ACHN (cell line): ENCODE measurements at places on chromosomes 7 and 10.

DNA sequence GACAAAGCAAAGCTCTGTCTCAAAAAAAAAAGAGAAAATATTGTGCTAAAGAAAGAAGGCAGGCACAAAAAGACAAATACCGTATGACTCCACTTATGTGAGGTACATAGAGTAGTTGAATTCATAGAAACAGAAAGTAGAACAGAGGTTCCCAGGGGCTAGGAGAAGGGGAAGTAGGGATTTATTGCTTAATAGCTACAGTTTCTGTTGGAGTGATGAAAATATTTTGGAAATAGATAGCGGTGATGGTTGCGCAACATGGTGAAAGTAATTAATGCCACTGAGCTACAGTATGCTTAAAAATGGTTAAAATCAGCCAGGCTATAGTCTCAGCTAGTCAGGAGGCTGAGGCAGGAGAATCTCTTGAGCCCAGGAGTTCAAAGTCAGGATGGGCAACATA lies 18.5 kb upstream of the NPFFR1 start:
- no peak for DNase-seq

DNA sequence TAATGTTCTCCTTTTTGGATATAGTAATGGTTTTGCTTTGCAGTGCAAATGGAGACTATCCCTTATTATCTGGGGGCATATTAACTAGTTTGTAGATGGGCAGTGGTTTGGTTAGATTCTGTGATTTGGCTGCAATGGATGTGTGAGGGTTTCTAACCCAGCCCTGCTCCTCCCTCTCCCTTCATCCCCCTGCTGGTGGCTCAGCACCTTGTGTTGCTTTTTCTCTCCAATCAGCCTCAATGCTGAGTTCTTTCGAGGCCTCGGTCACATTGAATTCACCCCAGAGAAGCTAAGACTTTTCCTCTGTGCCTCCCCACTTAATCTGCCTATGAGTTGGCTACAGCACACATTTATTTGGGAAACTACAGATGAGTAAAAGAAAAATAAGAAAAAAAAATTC lies 120.0 kb downstream of the MALRD1 start:
- peak; percentile 19 for DNase-seq

DNA sequence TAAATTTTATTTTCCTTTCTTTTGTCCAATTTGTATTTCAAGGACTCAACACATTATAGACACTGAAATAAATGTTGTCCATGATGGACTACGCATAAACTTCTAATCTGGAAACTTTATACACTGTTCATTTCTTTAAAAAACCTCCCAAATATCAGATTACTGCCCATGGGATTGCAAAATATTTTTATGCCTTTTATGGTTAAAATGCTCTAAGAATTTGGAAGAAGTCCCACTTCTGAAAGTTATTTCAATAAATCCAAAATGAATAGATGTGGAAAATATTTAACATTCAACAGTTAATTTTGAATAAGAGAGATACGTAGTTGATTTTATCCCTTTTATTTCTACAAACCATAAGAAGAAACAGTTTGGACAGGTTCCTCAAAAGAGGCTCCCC lies 46.1 kb downstream of the CABCOCO1 start:
- no peak for DNase-seq

- DNase-seq: peak; percentile 59
Observed at GRCh38 chr7:155356323-155357105, 58.8 kb downstream of the INSIG1 start.

GRCh38 chr10:12543589-12543988 lies 194.2 kb downstream of the CAMK1D start:
- DNase-seq: no peak

- DNase-seq: no peak
Observed at GRCh38 chr7:138958391-138958956, 22.7 kb downstream of the KIAA1549 start.

GRCh38 chr10:80659289-80659688 lies 121.6 kb downstream of the SH2D4B start:
- no peak for DNase-seq

- no peak for DNase-seq
Observed at GRCh38 chr7:129801882-129802281, 150.9 kb downstream of the UBE2H start.

DNA sequence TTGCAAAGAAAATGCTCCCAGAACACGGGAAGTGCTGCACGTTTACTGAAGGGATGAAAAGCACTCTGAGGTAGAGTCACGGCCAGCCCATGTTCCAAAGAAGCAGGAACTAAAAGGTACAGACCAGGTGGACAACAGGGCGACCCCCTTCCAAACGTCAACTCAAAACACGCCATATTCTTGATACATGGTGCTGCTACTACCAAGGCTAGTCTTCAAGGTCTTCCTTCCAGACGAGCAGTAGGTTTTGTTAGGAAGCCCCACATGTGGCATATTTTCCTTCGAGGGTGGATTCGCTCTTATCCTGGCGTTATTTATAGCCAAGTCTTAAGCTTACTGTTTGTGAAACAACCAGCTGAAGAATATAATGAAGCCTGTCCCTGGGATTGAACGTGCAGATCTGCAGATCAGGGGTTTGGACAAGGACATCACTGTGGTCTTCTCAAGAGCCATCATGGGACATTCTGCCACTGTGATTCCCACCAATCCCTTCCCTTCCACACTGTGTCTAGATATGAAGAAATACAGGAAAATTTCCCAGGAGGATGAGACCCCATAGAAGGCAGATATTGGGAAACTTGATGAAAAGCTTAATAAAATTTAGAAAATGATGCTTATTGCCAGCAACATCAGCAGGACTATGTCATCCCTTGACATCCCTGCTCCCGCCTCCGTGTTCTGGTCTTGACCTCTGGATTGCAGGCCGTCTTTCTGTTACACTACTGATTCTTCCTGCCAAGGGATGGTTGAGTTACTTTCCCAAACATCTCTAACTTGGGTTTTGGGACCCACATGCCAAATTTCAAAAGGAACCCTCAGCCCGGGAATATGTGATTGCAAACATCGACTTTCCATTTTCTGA lies 734.4 kb downstream of the PARD3 start:
- DNase-seq: no peak

DNA sequence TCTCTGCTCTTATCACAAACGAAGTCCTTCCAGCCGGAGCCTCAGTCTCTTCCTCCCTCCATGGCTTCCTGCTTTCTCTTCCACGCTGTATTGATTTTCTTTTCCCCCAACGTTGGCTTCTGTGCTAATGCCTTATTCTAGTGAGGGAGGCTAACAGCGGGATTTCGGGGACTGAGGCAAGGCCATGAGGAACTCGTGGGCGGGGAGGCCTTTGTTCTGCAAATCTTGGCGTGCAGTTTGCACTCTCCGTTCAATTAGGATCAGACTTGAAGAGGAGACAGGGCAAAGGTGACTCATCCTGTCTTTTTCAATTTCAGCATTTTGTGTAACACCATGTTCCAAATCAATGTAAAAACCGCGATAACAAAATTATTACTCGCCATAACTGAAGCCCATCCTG lies 25.3 kb downstream of the EN2 start:
- DNase-seq: no peak

GRCh38 chr10:47159361-47160260 lies 140.4 kb upstream of the GDF10 start:
- DNase-seq: no peak

DNA sequence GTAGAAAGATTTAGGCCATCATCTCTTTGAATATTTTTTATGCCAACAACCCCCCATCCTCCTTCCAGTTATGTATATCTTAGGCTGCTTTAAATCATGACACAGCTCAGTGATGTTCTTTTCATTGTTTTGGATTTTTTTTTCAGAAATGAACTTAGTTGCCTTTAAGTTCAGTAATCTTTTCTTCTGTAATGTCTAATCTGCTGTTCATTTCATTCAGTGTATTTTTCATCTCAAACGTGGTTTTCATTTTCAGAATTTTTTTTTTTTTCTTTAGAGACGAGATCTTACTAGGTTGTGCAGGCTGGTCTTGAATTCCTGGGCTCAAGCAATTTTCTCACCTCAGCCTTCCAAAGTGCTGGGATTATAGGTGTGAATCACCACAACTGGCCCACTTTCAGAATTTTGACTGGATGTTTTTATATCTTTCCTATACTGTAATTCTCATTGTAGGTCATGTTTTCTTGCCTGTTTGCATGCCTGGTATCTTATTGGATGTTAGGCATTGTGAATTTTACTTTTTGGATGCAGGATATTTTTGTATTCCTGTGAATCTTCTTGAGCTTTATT lies 8.1 kb downstream of the ZNF487 start:
- DNase-seq: no peak

- no peak for DNase-seq
Observed at GRCh38 chr7:112873831-112874553, 83.8 kb upstream of the TMEM168 start.

- DNase-seq: no peak
Observed at GRCh38 chr10:42932735-42933447, 144.0 kb upstream of the RET start.

- peak; percentile 65 for DNase-seq
Observed at GRCh38 chr10:98028168-98028770, 2.2 kb downstream of the CRTAC1 start.

GRCh38 chr7:52863652-52864051 lies 171.8 kb upstream of the POM121L12 start:
- no peak for DNase-seq

DNA sequence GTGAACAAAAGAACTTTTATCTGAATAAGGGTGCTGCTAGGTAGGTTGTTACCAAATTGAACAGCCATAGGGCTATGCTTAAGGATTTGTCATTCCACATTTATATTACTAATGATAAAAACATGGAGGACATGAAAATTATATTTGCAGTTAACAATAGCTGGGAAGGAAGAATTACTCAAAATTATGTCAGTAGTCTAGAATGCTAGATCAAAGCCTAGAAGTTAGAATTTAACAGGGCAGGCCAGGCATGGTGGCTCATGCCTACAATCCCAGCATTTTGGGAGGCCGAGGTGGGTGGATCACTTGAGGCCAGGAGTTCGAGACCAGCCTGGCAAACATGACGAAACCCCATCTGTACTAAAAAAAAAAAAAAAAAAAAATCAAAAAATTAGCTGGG lies 9.4 kb downstream of the STK17A start:
- peak; percentile 26 for DNase-seq

GRCh38 chr7:120254845-120255244 lies 18.1 kb upstream of the KCND2 start:
- DNase-seq: no peak

DNA sequence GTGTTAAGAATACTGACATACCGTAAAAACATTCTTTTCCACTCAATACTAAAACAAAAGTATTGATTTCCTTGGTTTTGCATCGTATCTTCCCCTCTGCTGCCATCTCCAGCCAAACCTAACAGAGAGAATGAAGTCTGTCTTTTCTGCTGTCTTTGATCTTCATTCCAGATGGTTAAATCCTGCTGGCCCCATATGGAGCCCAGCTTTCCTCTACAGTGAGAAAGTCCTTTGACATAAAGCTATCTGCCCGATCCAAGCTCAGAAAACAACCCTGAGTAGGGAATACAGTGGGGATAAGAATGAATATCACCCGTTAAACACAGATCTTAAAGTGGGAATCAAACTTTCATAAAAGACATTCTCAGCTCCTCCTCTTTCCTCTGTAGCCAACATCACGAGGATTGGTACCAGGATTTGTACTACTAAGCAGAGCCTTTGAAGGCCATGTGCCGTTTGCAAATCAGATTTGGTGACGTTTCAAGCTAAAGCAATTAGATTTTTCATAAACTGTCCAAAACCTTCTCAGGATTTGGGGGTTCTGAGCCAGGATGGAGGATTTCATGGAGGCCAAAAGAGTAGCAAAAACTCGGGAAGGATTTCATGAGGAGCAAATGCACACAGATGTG lies 30.8 kb upstream of the GPAM start:
- DNase-seq: no peak

DNA sequence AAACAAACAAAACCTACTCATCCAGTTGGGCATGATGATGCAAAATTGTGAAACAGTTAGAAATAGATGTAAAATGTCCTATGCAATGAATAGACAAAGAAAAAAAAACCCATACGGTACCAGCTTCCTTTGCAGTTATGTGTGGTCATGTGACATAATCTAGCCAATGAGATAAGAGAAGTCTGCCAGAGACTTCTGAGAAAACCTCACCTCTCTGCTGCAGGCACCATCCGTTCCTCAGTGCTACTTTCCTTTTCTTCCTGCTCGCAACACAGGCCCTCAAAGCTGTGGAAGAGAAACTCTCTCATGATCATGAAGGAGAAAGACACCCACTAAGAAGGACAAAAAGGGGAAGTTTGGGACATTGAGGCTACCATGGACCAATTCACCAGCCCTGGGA lies 76.8 kb upstream of the CARD11 start:
- no peak for DNase-seq

- no peak for DNase-seq
Observed at GRCh38 chr7:34849986-34850385, 187.3 kb downstream of the DPY19L1 start.

DNA sequence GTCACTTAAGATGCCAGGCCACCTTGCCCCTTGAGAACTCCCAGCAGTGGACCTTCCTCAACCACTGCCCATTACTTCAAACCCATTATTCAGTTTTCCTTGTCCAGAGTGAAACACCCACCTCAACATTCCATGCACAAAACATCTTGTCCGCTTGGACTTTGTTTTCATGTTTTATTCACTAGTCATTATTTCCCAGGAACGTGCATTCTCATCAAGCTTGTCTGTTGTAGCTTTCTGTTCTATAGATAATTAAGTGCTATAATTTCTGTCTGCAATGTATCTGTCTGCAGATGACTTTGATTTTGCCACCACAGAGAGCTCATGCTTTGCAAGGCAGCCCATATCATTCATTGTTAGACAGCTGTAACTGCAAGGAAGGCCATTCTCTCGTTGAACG lies 117.4 kb downstream of the RAB18 start:
- no peak for DNase-seq

- DNase-seq: peak; percentile 25
Observed at GRCh38 chr7:40200791-40201190, 66.0 kb downstream of the SUGCT start.

DNA sequence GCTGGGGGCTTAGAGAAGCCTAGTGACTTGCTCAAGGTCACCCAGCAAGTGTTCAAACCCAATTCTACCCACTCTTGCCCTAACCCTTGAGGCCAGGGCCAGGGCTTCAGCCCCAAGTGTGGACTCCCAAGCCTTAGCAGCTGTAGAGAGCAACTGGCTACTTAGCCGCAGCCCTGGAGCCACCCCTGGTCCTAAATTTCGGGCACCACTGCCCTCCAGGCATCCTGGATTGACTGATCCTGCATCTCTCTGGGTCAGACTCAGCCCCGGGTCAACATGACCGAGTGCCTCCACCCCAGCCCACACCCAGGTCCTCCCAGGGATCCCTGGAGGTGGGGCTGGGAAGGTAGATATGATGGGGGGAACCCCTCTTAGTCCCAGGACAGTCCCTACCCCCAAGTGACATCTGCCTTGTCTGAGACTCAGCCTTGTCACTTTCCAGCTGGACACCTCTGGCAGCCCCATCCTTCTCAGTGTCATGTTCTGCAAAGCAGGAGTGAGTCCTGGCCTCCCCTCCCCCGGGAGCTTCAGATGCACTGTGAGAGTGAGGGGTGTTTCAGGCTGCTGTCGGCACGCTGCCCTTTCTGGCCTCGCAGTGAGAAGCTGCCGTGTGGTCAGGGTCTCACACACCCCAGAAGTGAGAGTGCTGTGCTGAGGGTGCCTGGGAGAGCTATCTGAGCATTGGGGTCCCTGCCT lies 89.8 kb downstream of the ZMIZ1 start:
- DNase-seq: no peak

GRCh38 chr10:24951201-24952142 lies 934 bp downstream of the PRTFDC1 start:
- DNase-seq: peak; percentile 70
